Vein endothelial cell (primary cell): ENCODE measurements at places on chromosomes 3 and 15. TPM values are rescaled to one million over a fixed set of nuclear protein-coding genes. Genes with fewer than 3 reads are reported as not detected.

GUCA1C gene
- total RNA-seq = not detected in 2 replicates

ERC2 gene
- 1.9 and 2.3 TPM in 2 replicates for total RNA-seq

SLC28A1 gene
- total RNA-seq = not detected in 2 replicates

GABRG3 gene
- not detected in 2 replicates for total RNA-seq

CHDH gene
- total RNA-seq = 0.10 TPM in 1 of 2 replicates, not detected in the other

GNAT1 gene
- total RNA-seq = not detected in 2 replicates

CIDEC gene
- total RNA-seq = not detected in 2 replicates
